ENCODE measurements at places on chromosomes 5 and 9. TPM values are rescaled to one million over a fixed set of nuclear protein-coding genes. Genes with fewer than 3 reads are reported as not detected.
A peak's percentile ranks its signal among the peaks of the same experiment; 100 is the strongest.

DNA sequence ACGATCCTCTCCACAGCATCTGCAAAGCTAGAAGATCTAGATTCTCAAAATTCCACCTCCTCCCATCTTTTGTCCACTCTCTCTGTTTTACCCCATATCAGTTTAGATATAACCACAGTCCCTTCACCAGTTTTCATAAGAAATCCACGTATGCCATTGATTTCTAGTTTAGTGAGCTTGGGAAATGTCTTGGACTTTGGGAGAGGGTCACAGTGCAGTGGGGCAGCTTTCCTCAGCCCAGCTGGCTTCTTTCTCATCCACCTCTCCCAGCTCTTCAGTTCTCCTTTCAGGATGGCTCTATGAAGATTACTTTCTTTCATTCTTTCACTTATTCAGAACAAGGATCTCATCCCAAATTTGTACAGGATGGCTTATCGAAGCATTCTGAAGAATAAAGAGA, 203.9 kb upstream of the ADCY2 start:
- DNase-seq = no peak

GRCh38 chr5:125575891-125576505, 829.6 kb upstream of the ZNF608 start:
- no peak for DNase-seq

- no peak for DNase-seq
Measured at GRCh38 chr5:133995341-133995740, 9.4 kb downstream of the VDAC1 start.

GRCh38 chr9:129007035-129007765, 20.9 kb downstream of the SH3GLB2 start:
- DNase-seq = no peak

GRCh38 chr5:1111727-1112289, at the start of gene SLC12A7:
SLC12A7 (minus strand) TSS chr5:1112063; CDS start chr5:1111991, 72 bp downstream.
- peak; percentile 78 for DNase-seq

GRCh38 chr5:15117688-15118087, 246.1 kb upstream of the ANKH start:
- DNase-seq = no peak

DNA sequence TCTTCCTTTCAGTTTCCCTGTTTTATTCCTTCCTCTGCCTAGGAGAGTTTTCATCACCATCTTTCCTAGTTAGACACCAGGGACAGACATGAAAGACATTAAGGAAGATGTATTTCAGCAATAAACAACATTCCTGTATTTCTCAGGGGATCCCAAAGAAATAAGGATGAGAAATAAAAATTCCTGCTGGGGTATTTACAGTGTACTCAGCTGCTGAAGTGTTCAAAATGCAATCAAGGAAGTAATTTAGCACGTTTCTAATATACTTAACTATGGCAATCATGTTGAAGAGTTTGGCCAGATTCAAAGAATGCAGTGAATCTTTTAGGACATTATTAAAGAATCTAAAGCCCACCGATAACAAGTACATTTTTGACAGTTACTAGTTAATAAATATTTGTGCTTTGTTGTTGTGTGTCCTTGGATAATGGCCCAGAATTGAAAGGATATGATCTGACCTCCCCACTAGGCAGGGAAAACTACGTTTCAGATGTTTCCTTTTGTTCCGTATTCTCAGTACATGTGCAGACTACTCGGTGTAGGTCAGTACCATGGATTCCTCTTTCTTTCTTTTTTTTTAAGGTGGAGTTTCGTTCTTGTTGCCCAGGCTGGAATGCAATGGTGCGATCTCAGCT, 46.8 kb downstream of the INIP start:
- DNase-seq = no peak

GRCh38 chr9:134743853-134744252, 102.2 kb downstream of the COL5A1 start:
- DNase-seq = no peak

DNA sequence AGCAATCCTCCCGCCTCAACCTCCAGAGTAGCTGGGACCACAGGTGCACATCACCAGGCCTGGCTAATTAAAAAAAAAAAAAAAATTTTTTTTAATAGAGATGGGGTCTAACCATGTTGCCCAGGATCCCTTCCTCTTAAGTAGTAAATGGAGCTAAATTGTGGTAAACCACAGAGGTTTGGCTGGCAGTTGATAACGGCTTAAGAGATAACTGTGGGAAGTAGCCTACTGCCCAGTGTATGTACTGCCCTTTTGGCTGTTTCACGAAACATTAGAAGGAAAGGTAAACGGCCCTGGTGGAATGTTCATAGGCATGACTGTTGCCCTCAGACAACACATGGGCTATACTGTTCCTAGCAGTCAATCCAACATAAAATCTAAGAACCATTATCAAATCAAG, 44.4 kb downstream of the HMGCR start:
- no peak for DNase-seq

GRCh38 chr5:78648359-78649210, at the start of gene LHFPL2:
LHFPL2 (minus strand) TSS chr5:78648772; CDS start chr5:78510213, 138,559 bp downstream.
- DNase-seq = peak; percentile 27

Gene PPP3R2
- total RNA-seq = not detected

Gene SLC6A19
- not detected for total RNA-seq

Gene C5orf63
- 6.5 TPM for total RNA-seq

Data from activated CD8-positive, alpha-beta T cell treated with anti-CD3 and anti-CD28 coated beads, Interleukin-2, amount 10 ng/mL, durations not matched to agents 7 days and 5 days (primary cell).